ENCODE measurements at places on chromosomes 3 and 15.

DNA sequence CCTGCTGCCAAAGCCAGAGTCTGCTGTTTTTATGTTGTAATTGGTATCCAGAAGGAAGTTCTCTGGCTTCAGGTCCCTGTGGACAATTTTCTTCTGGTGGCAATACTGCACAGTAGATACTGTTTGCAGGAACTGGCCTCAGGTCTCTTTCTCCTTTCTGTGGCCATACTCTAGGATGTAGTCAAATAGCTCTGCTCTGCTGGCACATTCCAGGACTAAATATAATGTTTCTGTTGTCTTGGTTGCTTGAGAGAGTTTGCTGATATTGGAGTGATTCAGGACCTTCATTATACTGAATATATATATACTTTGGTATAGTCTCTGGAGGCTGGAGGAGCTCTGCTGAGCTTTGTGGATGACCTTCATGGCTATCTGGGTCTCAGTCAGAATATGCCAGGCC lies 23.1 kb downstream of the RAB7A start:
- DNase-seq, result no peak

DNA sequence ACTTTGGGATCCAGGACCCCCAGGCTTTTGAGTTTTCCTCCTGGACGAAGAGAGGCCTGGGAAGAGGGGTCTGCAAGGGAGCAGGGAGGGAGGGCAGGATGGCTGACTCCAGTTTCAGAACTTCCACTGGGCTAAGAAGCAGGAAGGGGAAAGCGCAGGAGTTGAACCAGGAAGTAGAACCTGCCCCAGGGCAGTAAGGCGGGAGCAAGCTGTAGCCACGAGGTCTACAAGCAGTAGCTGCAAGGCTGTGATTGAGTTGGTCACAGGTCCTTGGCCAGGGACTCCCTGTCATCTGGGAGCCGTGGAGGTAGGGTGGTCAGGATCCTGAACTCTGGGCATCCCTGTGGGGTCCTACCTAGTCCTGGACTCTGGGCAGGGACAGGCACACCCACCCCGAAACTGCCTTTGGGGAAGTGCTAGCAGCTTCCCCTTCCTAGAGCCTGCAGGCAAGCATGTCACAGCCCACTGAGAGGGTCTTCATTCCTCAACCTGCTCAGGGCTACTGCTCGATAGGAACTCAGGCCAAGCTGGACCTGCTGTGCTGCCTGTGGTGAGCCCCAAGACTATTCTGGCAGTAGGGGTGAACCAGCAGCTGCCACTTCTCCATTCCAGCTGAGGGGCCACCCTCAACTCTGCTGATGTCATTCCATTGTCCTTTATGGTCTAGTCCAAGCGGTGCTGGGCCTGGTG lies 5.8 kb upstream of the GNAI2 start:
- DNase-seq, result no peak

DNA sequence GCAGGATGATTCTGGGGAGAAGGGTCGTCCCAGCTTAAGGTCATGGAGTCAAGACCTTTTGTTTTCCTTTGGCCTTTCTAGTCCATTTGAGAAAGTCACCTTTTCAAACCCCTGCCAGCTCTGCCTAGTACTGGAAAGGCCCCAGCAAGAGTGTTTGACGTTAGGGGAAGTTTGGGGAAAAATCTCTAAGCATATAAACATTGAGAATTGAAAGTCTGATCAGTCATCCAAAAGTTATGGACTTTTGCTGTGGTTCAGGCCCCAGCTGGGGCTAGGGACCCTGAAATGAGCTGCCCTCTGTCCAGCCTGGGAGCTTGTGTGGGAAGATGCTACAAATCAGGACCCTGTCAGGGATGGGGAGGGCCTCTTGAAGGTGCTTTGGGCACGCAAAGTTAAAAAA lies 21.6 kb downstream of the SLC6A6 start:
- no peak for DNase-seq

GRCh38 chr3:123609063-123609462 lies 24.2 kb upstream of the HACD2 start:
- no peak for DNase-seq

GRCh38 chr3:64341296-64341695 lies 116.0 kb upstream of the PRICKLE2 start:
- no peak for DNase-seq

- DNase-seq, result no peak
Measured at GRCh38 chr3:116339441-116340028, 105.8 kb downstream of the LSAMP start.

DNA sequence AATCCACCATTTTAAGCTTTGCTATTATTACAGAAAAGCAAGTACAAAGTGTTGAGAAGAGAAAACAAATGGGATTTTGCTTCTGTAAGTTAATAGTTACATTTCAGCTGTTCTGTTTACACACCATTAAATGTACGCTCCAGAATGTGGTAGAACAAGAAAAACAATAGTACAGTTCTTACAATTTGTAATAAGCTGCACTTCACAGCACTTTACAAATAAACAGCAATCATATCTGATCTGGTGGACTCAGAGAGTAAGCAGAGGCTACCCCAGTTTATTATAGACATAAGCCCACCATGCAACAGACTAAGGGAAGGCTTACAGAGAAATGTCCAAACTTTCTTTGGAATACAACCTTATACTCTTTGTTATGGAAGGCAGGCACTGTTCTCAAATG lies 126.4 kb downstream of the OXSM start:
- no peak for DNase-seq

GRCh38 chr3:52057812-52058495 lies 1.6 kb upstream of the DUSP7 start:
- no peak for DNase-seq

Measured in NCI-H524 (cell line).